ENCODE measurements at places on chromosomes 5 and 9. TPM values are rescaled to one million over a fixed set of nuclear protein-coding genes. Genes with fewer than 3 reads are reported as not detected.

GRCh38 chr5:168851902-168852321 is 272.7 kb upstream of the PANK3 start:
- no peaks in the 10 kb centered on the region for H3K4me1 ChIP-seq
- no peak overlapping the region for H3K27ac ChIP-seq
- H3K4me3 ChIP-seq = no peak overlapping the region
- DNase-seq = no peak
- peaks cover 15% of the 10 kb centered on the region for H3K27me3 ChIP-seq

- no peaks in the 10 kb centered on the region for H3K27me3 ChIP-seq
- no peak overlapping the region for H3K4me3 ChIP-seq
- H3K4me1 ChIP-seq = no peaks in the 10 kb centered on the region
- H3K27ac ChIP-seq = no peak overlapping the region
Observed at GRCh38 chr5:178606269-178606668, 16.1 kb upstream of the COL23A1 start.

GRCh38 chr5:150412319-150413175 is at the start of gene CD74:
Gene CD74, minus strand, starts transcription at chr5:150412910. Its CDS starts 161 bp downstream, at chr5:150412749.
- H3K4me1 ChIP-seq = peaks cover 67% of the 10 kb centered on the region
- DNase-seq = peak; percentile 91
- H3K27me3 ChIP-seq = peaks cover 2% of the 10 kb centered on the region
- peak within 1 kb of the TSS; percentile 100 for H3K27ac ChIP-seq

- H3K4me1 ChIP-seq = peaks cover 10% of the 10 kb centered on the region
- no peak for DNase-seq
- H3K27me3 ChIP-seq = peaks cover 6% of the 10 kb centered on the region
- no peak overlapping the region for H3K27ac ChIP-seq
- H3K36me3 ChIP-seq = no peaks in the 10 kb centered on the region
Observed at GRCh38 chr9:113770396-113770795, 105.7 kb upstream of the ZNF618 start.

DNA sequence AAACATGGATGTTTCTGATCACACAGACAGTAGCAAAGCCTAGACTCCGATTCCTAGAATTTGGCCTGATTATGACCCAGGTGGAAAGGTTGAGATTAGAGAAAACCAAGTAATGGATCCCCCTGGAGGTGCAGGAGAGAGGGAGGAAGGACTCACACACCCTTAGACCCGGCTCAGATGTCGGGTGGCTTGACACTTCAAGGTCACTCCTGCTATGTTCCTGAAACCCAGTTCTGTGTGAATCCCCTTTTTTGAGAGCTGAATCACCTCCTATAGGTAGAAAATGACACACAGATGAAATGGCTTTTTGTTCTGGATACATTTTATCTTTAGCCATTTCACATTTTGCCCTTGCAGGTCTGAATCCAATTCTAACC is 192.8 kb downstream of the ARRDC3 start:
- no peak for DNase-seq
- no peak overlapping the region for H3K4me3 ChIP-seq
- H3K36me3 ChIP-seq = no peaks in the 10 kb centered on the region

DNA sequence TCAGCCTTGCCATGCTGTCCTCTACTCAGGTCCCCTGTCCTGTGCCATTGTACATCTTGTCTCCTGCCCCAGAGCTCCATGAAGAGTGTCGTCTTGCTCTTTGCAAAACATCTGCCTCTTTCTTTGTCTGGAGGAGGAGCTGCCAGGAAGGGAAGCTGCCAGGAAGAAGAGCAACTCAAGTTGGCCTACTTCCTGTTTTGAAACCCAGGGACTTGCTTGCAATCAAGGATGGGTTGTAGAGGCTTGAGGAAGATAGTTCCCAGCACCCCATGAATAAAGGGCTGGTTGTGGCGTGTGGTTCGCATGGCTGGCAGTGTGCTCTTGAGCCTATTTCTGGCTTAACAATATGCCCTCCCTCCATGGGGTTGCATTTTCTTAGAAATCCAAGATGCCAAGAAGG is 53.0 kb upstream of the CPEB4 start:
- H3K36me3 ChIP-seq = no peaks in the 10 kb centered on the region
- H3K4me1 ChIP-seq = peaks cover 50% of the 10 kb centered on the region
- DNase-seq = no peak
- H3K4me3 ChIP-seq = no peak overlapping the region
- H3K27ac ChIP-seq = no peak overlapping the region
- no peaks in the 10 kb centered on the region for H3K27me3 ChIP-seq

The GOLGA1 gene
- total RNA-seq = 14.0 TPM
